ENCODE measurements at places on chromosomes 13 and 19.

DNA sequence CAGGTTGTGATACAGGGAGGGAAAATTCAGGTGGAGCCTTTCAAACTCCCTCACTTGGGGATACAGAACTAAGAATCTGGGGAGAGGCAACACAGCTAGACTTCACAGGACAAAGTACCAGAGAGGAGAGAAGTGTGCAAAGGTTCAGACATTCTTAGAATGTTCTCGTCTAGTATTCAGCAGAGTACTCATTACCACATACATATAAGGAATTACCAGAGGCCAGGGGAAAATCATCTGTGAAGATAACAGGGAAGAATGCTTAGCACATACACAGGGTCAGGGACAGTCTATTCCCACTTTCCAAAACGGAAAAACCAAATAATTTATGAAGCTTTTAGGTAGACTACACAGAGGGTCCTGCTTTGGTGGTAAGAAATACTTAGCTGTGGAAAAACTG is 58.1 kb downstream of the TRPC4 start:
- no peak for DNase-seq

DNA sequence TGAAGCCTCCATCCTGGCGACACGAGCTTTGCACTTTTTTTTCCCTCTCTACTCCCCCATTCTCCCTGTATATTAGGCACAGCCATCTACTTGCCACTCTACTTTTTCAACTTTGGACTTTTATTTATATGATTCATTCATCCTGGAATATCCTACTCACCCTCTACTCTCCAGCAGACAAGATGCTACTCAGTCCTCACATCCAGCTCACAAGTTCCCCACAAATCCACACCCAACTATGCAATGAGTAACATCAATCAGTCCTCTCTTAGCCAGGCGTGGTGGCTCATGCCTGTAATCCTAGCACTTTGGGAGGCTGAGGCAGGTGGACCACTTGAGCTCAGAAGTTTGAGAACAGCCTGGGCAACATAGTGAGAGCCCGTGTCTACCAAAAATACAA is 23.9 kb upstream of the URAD start:
- DNase-seq, result peak; percentile 59

DNA sequence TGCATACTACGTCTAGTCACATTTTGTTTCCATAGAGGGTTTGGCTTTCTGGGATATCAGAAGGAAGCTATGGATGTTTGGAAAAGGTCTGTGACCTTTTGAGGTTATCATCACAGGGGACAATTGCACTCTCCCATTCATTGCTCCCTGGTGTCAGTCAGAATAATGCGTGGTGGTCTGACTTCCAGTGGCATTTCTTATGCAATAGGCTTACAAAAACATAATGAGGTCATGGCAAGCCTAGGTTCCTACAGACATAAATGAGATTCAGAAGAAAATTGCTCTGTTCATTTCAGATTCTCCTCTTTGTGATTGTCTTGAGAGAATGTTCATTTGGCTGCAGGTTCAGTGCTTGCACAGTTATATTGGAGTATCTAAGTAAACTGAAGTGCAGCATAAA is 54.6 kb downstream of the ARHGAP35 start:
- no peak for DNase-seq

DNA sequence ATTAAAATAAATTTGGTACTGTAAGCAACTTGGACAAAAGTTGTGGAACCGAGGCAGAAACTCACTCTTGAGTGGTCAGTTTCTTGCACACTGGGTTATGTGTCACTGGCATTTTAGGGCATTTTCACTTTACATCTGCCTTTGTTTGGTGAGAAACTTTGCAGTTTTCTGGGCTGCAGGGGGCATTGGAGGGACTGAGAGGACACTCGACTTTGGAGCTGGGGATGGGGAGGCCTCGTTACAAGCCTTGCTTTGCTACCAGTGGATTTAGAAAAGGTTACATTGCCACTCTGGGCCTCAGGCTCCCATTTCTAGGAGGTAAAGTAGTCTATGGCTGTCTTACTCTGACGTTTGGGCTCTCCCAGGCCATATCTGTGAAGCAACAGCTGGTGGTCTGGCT is 41.9 kb upstream of the ZNF536 start:
- DNase-seq, result no peak

- DNase-seq, result no peak
Measured at GRCh38 chr13:55992145-55992544, 1148.6 kb upstream of the PRR20A start.

- DNase-seq, result no peak
Measured at GRCh38 chr19:55559684-55560083, 14.3 kb upstream of the SBK3 start.

GRCh38 chr19:22606954-22607652 is 27.0 kb upstream of the ZNF492 start:
- DNase-seq, result no peak

GRCh38 chr13:94033098-94033497 is 446.4 kb downstream of the DCT start:
- DNase-seq, result no peak

- DNase-seq, result peak; percentile 6
Measured at GRCh38 chr13:67048084-67048820, 181.9 kb downstream of the PCDH9 start.

- peak; percentile 99 for DNase-seq
Measured at GRCh38 chr13:95256091-95256490, 45.2 kb downstream of the ABCC4 start.

Measured in ELR (cell line).